ENCODE measurements at places on chromosomes 1 and 21. TPM values are rescaled to one million over a fixed set of nuclear protein-coding genes. Genes with fewer than 3 reads are reported as not detected.

CDK18 gene
- total RNA-seq = 122 TPM

RAB13 gene
- 98.7 TPM for total RNA-seq

MYBPHL gene
- 0.60 TPM for total RNA-seq

FMN2 gene
- total RNA-seq = not detected

IRF6 gene
- 69.4 TPM for total RNA-seq

RXFP4 gene
- not detected for total RNA-seq

SPATA17 gene
- 1.5 TPM for total RNA-seq

HDGF gene
- total RNA-seq = 135 TPM

Data from heart right ventricle (tissue), 16 donors.